NCI-H1092 treated with DMSO at 0.1 percent for 48 hours (cell line): ENCODE measurements at places on chromosomes 16 and 17.

GRCh38 chr16:14389359-14389758 lies 240.7 kb downstream of the PARN start:
- DNase-seq: no peak

DNA sequence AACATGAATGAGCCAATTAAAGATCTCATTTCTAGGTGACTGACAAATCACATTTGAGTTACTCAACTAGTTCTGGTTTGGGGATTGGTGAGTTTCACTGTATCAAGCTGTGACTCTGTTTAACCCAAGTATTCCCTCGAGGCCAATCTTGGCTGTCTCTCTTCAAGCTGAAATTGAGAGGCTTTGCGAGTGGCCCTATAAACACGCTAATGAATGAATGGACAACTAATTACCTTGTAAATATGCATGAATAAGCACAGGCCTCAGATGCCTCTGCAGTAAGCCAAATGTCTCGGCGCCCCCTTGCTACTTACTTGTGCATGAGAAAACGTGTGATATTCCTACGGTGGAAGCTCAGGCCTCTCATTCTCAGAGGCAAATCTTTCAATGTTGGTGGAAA lies 450.3 kb upstream of the PSMD7 start:
- DNase-seq: peak; percentile 24

DNA sequence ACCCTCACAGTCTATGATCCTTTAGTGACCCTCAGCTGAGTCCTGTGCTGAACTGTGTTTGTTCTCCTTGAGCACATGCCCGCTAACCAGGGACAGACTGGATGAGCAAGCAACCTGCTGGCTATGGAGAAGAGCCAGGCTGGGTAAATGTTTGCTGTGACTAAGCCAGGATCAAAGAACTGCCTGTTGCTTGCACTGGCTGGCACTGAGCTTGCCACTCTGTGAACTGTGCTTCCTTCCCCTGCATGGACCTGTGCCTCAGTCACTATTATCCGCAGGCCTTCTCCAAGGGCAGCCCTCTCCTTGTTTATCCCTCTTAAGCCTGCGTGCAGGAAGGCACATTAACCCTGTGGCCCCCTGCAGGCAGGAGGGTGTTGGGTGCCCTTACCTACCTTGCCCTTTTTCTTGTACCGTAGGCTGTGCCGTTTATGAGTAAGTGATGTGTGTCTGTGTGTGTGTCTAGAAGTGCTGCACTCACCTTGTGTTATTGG lies 7.4 kb downstream of the PNPO start:
- DNase-seq: no peak

- DNase-seq: no peak
Measured at GRCh38 chr16:1530349-1530882, 3.0 kb upstream of the TMEM204 start.
